ENCODE measurements at places on chromosomes 16 and 17. TPM values are rescaled to one million over a fixed set of nuclear protein-coding genes. Genes with fewer than 3 reads are reported as not detected.

DNA sequence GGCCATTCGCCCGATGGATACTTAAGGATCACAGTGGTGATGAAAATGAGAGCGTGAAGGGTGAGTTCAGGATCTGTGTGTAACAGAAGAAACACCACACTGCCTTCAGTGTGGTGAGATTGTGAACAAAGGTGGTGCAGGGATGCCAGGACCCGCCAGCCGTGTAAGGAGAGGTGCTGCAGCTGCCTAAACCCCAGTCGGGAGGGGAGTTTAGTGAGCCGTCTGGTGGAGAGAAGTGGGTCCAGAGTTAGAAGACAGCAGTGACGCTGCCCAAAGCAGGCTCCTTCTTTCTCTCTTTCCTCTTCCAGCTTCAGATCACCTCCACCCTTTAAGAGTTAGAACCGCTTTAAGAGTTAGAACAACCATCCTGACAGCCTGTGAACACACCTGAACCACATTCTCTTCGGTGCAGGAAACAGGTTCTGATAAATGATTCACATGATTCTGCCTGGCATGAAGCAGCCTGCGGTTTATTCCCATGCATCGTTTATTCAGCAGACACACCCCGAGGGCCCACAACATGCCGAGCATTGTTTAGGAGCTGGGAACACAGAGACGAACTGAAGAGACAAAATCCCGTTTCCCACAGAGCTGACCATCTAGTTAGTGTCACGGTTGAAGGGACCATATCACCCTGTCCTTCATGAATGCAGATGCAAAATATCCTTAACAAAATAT is 84.0 kb upstream of the DNAH17 start:
- no peaks in the 10 kb centered on the region for H3K36me3 ChIP-seq
- H3K27ac ChIP-seq: no peak overlapping the region
- H3K4me3 ChIP-seq: no peak overlapping the region
- peaks cover 2% of the 10 kb centered on the region for H3K27me3 ChIP-seq

DNA sequence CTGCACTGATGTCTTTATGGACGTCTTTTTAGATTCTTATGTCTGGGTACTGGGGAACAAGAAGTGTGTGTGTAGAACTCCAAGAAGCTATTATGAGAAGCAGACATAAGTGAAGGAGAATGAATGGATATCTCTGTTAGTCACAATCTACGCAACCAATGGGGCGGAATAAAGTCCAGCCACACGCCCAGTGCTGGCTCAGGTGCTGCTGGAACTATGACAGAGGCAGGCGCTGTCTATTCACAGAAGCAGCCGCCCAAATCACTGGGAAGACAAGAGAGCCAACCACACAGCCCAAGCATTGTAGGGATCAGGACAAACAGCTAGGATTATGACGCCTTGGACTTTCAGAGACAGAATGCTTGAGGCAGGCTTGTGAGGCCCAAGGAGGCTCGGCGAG is 43.9 kb upstream of the ICAM2 start:
- no peaks in the 10 kb centered on the region for H3K4me1 ChIP-seq
- DNase-seq: peak; percentile 48
- H3K27me3 ChIP-seq: no peaks in the 10 kb centered on the region
- no peaks in the 10 kb centered on the region for H3K36me3 ChIP-seq

GRCh38 chr17:34349751-34350150 is 6.5 kb upstream of the CCL13 start:
- no peaks in the 10 kb centered on the region for H3K27me3 ChIP-seq
- H3K27ac ChIP-seq: no peak overlapping the region
- no peaks in the 10 kb centered on the region for H3K4me1 ChIP-seq
- no peaks in the 10 kb centered on the region for H3K36me3 ChIP-seq
- H3K4me3 ChIP-seq: no peak overlapping the region

GRCh38 chr16:1771188-1771863 is at the start of gene NME3:
TSS of gene NME3 (minus strand) at chr16:1771543. CDS start at chr16:1771534, 9 bp downstream.
- no peaks in the 10 kb centered on the region for H3K27me3 ChIP-seq
- peak within 1 kb of the TSS; percentile 76 for H3K4me3 ChIP-seq
- peak; percentile 69 for DNase-seq
- peaks cover 28% of the 10 kb centered on the region for H3K36me3 ChIP-seq

DNA sequence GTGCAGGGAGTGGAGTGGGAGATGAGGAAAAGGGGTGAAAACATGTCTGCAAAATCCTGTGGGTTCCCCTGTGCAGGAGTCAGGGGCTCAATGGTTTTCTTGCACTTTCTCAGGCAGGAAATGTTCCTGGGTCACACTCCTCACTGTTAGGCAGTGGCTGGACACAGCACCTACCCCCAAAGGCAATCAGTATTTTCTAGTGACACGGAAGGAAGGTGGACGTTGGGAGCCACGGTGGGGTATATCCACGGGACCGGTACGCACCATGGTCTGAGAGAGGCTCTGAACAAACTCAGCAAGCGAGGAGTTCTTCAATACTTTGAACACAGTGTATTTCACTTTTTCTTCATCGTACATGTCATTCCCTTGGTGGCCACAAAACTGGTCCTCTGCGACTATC is 20.9 kb downstream of the LITAFD start:
- peaks cover 16% of the 10 kb centered on the region for H3K36me3 ChIP-seq
- H3K4me3 ChIP-seq: no peak overlapping the region
- H3K4me1 ChIP-seq: no peaks in the 10 kb centered on the region

GRCh38 chr16:87058728-87059250 is 258.4 kb downstream of the C16orf95 start:
- no peaks in the 10 kb centered on the region for H3K27me3 ChIP-seq
- no peak overlapping the region for H3K27ac ChIP-seq
- H3K4me3 ChIP-seq: no peak overlapping the region
- H3K4me1 ChIP-seq: no peaks in the 10 kb centered on the region
- H3K36me3 ChIP-seq: no peaks in the 10 kb centered on the region

DNA sequence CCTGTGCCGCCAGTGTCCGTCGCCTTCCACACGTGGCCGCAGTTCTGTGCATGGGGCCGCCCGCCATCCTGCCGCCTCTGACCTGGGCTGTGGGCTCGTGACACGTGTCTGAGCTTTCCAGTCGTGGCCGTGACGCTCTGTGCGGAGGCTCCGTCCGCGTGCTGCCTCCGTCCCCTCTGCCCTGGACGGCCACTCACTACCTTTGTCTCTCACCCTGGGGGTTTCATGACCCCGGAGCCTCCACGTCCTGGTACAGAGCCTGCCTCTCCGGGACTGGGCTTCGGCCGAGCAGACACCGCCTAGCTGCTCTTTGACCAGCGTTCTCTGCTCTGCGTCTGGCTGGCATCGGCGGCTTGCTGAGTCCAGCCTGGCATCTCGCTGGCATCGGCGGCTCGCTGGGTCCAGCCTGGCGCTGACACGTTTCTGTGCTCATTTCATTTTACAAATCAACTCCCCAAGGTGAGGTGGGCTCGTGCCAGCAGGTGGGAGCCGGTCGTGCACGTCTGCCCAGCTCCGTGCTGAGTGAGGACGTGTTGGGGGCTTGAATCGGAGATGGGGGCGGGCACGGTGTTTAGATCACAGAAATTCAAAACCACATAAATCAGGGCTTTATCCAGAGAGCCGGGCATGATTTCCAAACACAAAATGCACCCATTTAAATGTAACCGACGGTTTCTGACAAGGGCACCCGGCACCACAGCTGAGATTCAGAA is 44.3 kb upstream of the GNG13 start:
- no peak overlapping the region for H3K4me3 ChIP-seq
- DNase-seq: no peak
- no peaks in the 10 kb centered on the region for H3K27me3 ChIP-seq
- no peaks in the 10 kb centered on the region for H3K36me3 ChIP-seq
- H3K27ac ChIP-seq: no peak overlapping the region

GRCh38 chr17:39754958-39755553 is 17.3 kb downstream of the GRB7 start:
- no peak for DNase-seq
- H3K4me1 ChIP-seq: peaks cover 2% of the 10 kb centered on the region
- H3K27ac ChIP-seq: peak overlapping the region; percentile 72
- H3K27me3 ChIP-seq: peaks cover 2% of the 10 kb centered on the region
- H3K4me3 ChIP-seq: peak overlapping the region; percentile 78
- no peaks in the 10 kb centered on the region for H3K36me3 ChIP-seq

DNA sequence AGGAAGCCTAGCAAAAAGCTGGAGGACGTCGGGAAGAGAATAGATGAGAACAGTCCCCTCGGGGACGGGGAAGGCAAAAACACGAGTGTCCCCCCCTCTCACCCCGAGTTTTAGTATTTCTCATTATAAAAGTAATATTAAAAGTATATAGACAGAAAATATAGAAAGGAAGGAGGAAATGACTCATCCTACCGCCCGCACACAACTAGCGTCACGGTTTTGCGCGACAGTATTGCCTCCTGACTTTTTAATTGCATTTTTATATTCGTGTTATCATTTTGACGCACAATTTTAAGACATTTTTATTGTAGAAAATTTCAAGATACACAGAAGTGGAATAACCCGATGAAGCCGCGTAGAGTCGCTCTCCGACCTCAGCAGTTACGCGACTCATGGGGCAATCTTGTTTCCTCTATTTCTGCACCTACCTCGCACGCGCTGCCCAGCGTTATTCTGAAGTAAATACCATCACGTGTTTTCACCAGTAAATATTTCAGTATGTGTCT is 652 bp upstream of the SLC25A19 start:
- peaks cover 4% of the 10 kb centered on the region for H3K36me3 ChIP-seq
- peak; percentile 33 for DNase-seq
- peak overlapping the region; percentile 69 for H3K4me3 ChIP-seq

DNA sequence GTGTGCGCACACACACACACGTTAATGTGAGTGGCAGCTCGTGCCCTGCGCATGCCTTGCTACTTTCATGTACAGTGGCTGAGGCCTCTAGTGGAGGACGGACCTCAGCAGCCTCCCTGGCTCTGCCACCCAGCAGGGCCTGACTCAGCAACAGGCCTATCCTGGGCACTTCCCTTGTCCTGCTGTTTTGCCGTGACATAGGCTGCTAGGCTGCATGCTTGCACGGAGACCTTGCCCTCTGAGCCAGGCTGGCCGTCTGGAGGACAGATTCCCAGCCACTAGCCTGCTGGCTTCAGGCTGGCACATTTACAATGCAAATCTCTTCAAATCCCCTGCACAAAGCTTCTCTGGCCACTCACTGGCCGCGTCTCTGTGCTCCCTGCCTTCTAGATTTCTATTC is 9.5 kb downstream of the RNF213 start:
- no peak overlapping the region for H3K4me3 ChIP-seq
- DNase-seq: no peak
- H3K27me3 ChIP-seq: no peaks in the 10 kb centered on the region
- H3K36me3 ChIP-seq: peaks cover 17% of the 10 kb centered on the region
- H3K27ac ChIP-seq: no peak overlapping the region

GRCh38 chr17:28335959-28336871 is 654 bp downstream of the TNFAIP1 start:
- peak overlapping the region; percentile 99 for H3K27ac ChIP-seq
- peak; percentile 96 for DNase-seq
- no peaks in the 10 kb centered on the region for H3K27me3 ChIP-seq
- peaks cover 10% of the 10 kb centered on the region for H3K36me3 ChIP-seq
- peak overlapping the region; percentile 93 for H3K4me3 ChIP-seq

- H3K36me3 ChIP-seq: peaks cover 30% of the 10 kb centered on the region
- peaks cover 21% of the 10 kb centered on the region for H3K4me1 ChIP-seq
- DNase-seq: no peak
- peak overlapping the region; percentile 89 for H3K4me3 ChIP-seq
- no peaks in the 10 kb centered on the region for H3K27me3 ChIP-seq
Observed at GRCh38 chr16:1771864-1772361, 570 bp upstream of the NME3 start.

GRCh38 chr16:14168146-14168545 is 97.0 kb downstream of the MRTFB start:
- H3K27ac ChIP-seq: no peak overlapping the region
- no peaks in the 10 kb centered on the region for H3K27me3 ChIP-seq
- no peaks in the 10 kb centered on the region for H3K4me1 ChIP-seq
- no peaks in the 10 kb centered on the region for H3K36me3 ChIP-seq

DNA sequence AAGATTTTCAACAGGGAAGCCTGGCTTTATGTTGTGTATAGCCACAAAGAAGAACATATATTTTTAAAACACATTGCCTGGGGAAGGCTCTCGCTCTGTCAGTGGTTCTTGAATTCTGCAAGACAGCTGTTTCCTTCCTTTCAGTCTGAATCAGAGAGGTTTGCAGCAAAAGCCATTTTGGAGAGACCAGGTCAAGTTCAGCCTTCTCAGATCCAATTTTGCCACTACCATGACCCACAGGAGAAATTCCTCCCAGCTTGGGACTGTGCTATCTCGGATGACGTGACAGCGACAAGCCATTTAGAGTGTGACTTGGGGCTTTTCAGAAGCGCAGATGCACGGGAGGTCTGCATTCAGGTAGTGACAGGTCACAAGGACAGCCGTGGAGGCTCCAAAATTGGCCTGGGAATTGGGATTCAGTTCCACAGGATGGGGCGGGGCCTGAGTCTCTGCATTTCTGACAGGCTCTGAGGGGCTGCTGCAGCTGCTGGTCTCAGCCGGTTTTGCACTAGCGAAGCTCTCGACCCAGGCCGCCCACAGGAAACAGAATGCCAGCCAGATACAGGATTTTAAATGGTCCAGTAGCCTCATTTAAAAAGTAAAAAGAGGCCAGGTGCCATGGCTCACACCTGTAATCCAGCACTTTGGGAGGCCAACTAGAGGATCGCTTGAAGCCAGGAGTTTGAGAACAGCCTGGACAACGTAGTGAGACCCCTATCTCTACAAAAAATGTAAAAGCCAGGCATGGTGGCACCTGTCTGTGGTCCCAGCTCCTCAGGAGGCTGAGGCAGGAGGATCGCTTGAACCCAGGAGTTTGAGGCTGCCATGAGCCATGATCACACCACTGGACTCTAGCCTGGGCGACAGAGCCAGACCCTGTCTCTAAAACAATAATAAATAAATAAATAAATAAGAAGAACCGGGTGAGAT is 196.6 kb upstream of the CIBAR2 start:
- no peaks in the 10 kb centered on the region for H3K4me1 ChIP-seq
- H3K27me3 ChIP-seq: no peaks in the 10 kb centered on the region
- DNase-seq: no peak
- no peak overlapping the region for H3K4me3 ChIP-seq

DNA sequence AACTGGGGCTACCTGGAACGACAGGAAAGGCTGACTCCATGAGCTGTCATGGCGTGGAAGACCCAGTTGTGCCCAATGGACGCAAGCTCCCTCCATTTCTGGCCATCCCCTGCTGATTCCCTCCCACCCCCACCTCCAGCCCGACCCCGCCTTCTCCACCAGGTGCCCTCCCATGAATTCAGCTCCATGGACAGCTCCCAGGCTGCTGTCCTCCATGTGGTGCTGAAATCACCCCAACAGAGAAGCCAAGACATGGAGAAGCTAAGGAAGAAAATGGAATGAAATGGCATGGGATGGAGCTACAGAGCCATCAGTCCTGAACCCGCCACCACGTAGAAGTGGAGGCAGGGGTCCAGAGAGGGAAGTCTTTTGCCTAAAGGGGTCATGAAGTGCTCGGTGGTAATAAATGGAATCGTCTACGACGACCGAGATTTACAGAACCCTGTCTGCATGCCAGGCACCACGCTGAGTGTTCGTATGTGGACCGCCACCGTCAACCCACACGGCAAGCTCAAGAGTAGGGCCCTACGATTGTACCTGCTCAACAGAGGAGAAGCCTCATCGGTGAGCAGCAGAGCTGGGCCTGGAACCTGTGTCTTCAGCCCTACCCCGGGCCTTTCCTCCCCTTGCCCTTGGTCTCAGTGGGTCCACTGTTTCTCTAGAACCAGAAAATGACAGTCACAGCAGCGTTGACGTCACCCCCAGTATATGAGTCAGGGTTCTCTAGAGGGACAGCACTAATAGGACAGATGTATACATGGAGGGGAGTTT is 9.3 kb upstream of the ZC3H18 start:
- no peaks in the 10 kb centered on the region for H3K36me3 ChIP-seq
- peak; percentile 31 for DNase-seq
- peaks cover 16% of the 10 kb centered on the region for H3K27me3 ChIP-seq
- no peaks in the 10 kb centered on the region for H3K4me1 ChIP-seq

Gene LPCAT2
- 13.1 TPM for total RNA-seq

Gene ASIC2
- total RNA-seq: 0.50 TPM

Gene OR3A3
- not detected for total RNA-seq

Gene DDX28
- 12.3 TPM for total RNA-seq

Gene SBK1
- total RNA-seq: under 0.01 TPM

Gene MILR1
- total RNA-seq: 4.4 TPM

Gene PRAC1
- total RNA-seq: not detected

Gene ARMC5
- total RNA-seq: 5.4 TPM

All from fibroblast of lung (primary cell).